WERI-Rb-1 (cell line): ENCODE measurements at places on chromosomes 16 and 17.
A peak's percentile ranks its signal among the peaks of the same experiment; 100 is the strongest.

- no peak for DNase-seq
Observed at GRCh38 chr16:5002699-5003143, 31.0 kb downstream of the NAGPA start.

GRCh38 chr17:13727441-13728171, 125.9 kb upstream of the HS3ST3A1 start:
- no peak for DNase-seq

DNA sequence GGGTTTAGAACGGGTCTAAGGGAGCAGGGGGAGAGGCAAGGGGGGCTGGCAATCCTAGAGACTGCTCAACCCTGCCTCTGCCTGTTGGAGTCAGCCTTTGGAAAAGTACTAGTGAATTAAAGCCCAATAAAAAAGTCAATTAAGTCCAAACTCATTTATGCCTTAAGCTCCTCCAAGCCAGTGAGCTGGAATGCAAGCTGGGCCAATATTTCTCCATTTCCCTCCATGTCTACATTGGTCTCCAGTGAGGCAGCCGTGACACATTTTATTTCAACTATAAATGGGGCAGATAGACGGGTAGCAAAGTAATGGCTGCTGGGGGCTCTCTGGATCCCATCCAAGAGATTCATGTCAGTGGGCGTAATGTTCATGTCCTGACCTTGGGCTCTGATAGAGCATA, 144.0 kb downstream of the SPACA3 start:
- no peak for DNase-seq

- DNase-seq = peak; percentile 64
Observed at GRCh38 chr17:28725660-28726225, 290 bp downstream of the TLCD1 start.

DNA sequence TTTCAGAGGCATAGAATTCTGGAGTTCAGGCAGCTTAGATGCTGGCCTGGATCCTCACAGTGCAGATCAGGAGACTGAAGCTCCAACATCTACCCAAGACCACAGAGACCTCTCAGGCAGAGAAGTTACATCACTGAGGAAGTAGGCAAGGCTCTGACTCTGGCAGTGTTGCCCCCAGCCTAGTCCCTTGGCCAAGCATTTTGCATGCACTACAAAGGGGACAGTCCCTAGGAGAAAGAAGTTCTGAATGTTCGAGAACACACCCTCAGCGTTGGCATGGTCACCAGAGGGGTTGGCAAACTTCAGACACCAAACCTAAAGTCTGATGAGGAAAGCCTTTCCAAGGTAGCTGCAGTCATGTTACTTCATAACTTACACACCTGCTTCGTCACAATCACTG, 2.5 kb downstream of the RANBP10 start:
- no peak for DNase-seq

DNA sequence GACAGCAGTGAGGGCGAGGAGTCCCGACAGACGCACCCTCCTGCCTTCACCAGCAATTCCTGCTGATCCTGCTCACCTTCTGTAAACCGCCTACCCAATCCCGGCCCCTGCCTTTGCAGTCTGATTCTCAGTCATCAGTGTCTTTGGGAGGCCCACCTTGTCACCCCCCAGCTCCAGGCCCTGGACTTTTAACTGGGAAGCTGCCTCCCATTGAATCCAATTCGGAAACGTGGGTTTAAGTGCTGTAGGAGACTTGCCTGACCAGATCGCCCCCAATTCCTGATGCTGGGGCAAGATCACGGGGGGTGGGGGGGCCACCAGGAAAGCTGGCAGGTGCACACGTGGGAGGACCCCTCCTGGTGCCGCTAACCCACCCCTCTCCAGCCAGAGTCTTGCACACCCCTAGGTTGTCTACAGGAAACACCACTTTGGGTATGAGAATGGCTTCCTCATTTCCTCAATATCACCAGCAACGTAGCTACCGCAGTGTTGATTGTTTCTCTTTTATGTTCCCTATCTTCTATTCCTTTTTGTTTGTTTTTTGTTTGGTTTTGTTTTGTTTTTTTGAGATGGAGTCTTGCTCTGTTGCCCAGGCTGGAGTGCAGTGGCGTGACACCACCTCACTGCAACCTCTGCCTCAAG, 46.6 kb upstream of the CMIP start:
- DNase-seq = no peak

DNA sequence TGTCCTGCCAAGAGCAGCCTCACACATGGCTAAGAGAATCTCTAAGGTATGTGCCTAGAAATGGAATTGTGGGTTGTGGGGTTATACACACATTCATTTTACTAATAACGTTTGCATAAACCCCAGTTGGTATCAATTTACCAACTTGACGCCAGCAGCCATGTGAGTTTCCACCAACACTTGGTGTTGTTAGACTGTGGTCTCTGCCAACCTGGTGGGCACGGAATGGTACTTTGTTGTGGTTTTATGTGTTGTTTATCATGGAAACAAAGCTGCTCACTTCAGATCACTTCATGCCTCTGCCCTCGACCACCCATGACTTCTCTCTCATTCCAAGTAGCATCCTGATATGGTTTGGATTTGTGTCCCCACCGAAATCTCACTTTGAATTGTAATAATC, 152.0 kb upstream of the CDC42EP4 start:
- DNase-seq = no peak

GRCh38 chr16:29700253-29700987, 21.4 kb downstream of the QPRT start:
- DNase-seq = peak; percentile 84

GRCh38 chr17:68567035-68567434, 34.1 kb downstream of the FAM20A start:
- no peak for DNase-seq

GRCh38 chr17:32100971-32101631, 41.2 kb upstream of the RHOT1 start:
- DNase-seq = no peak

- DNase-seq = no peak
Observed at GRCh38 chr16:62969711-62970318, 933.6 kb upstream of the CDH8 start.

- no peak for DNase-seq
Observed at GRCh38 chr17:83078378-83079351, 744 bp upstream of the METRNL start.

GRCh38 chr17:50908860-50909764, 43.0 kb upstream of the TOB1 start:
- DNase-seq = peak; percentile 82
